ENCODE measurements at places on chromosomes 16 and 17.

- DNase-seq, result no peak
These were observed 55.7 kb downstream of the ABR start for GRCh38 chr17:1123921-1124715.

GRCh38 chr17:45270828-45271418 lies 9.0 kb upstream of the SPATA32 start:
- no peak for DNase-seq

DNA sequence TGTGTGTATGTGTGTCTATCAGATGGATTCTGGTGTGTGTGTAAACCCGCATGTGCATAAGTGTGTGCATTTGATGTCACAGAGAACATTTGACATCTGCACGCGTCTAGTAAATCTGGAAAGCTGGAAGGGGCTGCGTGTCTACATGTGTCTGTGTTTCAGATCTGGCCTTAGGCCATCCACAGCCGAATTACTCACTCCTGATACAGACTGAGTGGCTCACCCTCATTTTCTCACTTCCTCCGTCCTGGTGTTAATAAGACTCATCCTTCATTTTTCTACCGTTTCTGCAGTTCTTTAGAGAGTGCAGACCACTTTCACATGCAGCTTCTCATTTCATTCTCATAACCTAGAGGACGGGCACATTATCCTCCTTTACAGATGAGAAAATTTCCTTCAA lies 491.6 kb downstream of the CDH13 start:
- DNase-seq, result no peak

GRCh38 chr16:1942047-1942809 lies 771 bp downstream of the MSRB1 start:
- DNase-seq, result no peak
